ENCODE measurements at places on chromosomes 11 and 22.

- DNase-seq = no peak
Observed at GRCh38 chr11:120109531-120109930, 28.4 kb downstream of the TRIM29 start.

- no peak for DNase-seq
Observed at GRCh38 chr11:82229341-82229740, 504.3 kb downstream of the FAM181B start.

DNA sequence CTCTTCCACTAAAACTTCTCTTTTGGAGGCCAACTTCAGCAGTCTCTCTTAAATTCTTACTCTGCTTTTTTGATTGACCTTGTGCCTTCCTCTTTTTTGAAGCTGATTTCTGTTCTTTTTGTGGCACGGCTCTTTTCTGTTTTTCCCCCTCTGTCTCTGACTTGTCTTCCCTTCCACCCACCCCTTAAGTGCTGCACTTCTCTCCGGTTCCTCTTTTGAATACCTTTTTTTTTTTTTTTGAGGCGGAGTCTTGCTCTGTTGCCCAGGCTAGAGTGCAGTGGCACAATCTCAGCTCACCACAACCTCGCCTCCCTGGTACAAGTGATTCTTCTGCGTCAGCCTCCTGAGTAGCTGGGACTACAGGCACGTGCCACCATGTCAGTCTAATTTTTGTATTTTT lies 211.9 kb downstream of the BLID start:
- DNase-seq = no peak

- DNase-seq = no peak
Observed at GRCh38 chr22:29032584-29032983, 29.0 kb downstream of the C22orf31 start.

DNA sequence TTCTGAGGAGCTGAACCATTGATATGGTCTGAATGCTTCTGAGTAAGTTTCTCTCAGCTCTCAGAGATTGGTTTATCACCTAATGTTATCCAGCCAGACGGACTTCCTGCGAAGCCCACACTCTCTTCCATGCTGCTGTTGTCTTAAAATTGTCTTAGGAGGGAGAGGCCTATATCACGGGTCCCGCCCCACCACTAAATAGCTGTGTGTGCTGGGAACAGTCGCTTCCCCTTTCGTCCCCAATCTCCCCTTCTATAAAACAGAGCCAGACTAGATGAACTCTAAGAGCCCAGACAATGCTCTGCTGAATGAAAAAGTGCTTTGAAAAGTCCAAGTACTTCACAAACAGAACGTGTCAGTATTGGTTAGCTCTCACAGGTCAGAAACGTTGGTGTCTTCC lies 81.4 kb upstream of the AKIP1 start:
- DNase-seq = no peak

GRCh38 chr11:62024936-62025486 lies 57.6 kb upstream of the FTH1 start:
- no peak for DNase-seq

GRCh38 chr11:15865212-15865987 lies 490.9 kb downstream of the SOX6 start:
- DNase-seq = no peak

GRCh38 chr11:126113515-126113957 lies 50.9 kb upstream of the CDON start:
- DNase-seq = no peak

- no peak for DNase-seq
Observed at GRCh38 chr22:43996981-43997265, 27.2 kb upstream of the PARVB start.

GRCh38 chr11:116170526-116171120 lies 602.2 kb downstream of the BUD13 start:
- DNase-seq = no peak

DNA sequence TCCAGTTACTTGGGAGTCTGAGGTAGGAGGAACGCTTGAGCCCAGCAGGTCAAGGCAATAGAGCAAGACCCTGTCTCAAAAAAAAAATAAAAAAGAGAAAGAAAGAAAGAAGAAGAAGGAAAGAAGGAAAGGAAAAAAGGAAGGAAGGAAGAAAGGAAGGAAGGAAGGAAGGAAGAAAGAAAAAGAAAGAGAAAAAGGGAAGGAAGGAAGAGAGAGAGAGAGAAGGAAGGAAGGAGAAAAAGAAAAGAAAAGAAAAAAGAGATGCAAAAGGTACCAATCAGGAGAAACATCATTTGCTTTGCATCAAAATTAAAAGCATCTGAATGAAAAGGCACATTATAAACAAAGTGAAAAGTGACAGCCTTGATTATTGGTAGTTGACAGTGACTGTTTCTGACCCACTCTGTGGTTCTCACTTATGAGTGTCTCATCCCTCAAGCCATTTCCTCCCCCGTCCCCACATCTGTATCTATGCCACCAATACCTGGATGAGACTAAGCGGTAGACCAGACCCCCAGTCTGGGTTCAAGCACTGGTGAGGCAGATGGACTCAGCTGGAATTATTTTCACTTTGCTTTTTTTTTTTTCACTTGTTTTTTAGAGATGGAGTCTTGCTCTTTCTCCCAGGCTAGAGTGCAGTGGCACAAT lies 33.0 kb upstream of the XBP1 start:
- no peak for DNase-seq

GRCh38 chr11:43542750-43543712 lies 137.5 kb upstream of the HSD17B12 start:
- DNase-seq = no peak

DNA sequence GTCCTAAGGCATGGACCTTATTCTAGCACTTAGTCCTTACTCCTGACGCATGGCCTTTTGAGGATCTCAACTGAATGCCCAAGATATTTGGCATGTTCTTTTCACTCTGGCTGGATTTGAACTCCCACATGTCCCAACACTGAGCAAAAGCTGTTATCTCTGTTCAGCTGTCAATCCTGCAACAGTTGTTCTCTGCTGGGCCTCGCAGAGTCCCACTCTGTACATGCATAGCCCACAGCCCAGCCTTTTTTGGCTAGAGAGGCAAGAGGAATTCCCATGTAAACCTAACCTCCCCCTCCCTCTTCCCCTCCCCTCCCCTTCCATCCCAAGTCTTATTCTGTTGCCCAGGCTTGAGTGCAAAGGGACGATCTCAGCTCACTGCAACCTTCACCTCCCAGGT lies 21.8 kb upstream of the DRG1 start:
- DNase-seq = no peak

- DNase-seq = no peak
Observed at GRCh38 chr22:23536821-23537345, 43.2 kb downstream of the IGLL1 start.
